ENCODE measurements at places on chromosomes 12 and 14.

DNA sequence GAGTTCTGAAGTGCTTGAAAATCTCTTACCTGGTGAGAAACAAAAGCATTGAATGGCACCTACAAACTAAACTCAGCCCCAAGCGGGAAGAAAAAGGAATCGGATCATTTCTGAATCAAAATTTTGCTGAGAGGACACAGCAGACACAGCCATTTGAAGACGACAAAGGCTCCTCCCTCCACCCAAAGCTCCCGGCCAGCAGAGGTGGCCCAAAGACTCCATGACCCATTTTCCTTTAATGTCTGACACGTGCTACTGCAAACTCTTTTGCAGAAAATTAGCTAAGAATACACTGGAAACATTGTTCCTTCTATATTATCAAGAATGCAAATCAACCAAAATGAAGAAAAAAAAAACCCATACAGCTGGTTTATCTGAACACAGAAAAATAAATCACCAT, 85.9 kb upstream of the FOXN3 start:
- no peak for DNase-seq

- DNase-seq: no peak
These were observed 217.8 kb downstream of the KITLG start for GRCh38 chr12:88362439-88362838.

DNA sequence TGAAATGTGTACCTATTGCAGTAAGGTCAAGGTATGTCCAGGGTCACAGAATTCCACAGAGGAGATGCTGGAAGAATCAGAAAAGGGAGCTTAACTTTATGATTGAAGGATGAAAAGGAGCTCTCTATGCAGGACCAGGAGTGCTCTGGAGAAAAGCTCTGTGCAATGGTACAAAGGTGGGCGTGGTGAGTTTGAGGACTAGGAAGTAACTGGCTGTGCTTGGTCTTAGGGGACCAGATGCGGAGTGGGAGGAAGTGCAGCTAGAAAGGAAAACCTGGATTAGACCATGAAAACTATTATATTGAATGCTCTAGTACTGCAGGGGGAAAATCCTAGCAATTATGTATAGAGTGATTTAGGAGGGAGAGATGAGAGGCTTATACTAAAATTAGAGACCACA, 56.8 kb downstream of the BTG1 start:
- DNase-seq: no peak

DNA sequence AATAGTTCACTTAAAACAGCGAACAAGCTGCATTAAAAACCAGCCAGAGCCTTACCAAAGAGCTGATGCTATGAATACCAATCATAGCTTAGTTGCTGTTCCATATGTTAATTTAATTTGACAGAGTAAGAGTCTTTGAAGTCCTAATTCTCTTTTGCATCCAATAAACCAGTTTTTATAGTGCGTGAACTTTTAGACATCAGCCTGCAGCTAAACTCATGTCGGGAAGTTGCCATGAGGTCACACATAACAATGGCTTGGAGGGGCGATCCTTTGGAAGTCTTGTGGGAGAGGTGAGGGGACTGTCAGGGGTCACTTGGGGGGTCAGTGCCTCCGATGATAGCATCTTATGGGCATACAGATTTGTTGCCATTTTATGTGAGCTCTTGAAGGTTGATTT, 81.7 kb downstream of the HMGA2 start:
- DNase-seq: no peak

DNA sequence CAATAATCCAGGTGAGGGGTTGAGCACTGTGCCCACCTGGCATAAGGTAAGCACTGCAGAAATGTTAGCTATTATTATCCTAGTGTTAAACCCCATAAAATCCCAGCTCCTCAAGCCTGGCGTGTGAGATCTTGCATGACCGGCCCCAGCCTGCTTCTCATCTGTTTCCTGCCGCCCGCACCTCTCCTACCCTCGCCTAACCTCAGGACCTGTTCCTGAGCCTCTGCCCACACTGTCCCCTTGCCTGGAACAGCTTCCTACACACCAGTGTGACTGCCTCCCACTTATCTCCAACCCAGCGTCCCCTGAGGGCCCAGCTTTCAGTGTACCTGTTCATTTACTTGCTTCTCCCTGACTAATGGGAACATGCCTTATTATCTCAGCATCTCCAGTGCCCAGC, 24.7 kb downstream of the ISCA2 start:
- DNase-seq: no peak

GRCh38 chr14:90660865-90661570, 155.2 kb downstream of the TTC7B start:
- DNase-seq: no peak

DNA sequence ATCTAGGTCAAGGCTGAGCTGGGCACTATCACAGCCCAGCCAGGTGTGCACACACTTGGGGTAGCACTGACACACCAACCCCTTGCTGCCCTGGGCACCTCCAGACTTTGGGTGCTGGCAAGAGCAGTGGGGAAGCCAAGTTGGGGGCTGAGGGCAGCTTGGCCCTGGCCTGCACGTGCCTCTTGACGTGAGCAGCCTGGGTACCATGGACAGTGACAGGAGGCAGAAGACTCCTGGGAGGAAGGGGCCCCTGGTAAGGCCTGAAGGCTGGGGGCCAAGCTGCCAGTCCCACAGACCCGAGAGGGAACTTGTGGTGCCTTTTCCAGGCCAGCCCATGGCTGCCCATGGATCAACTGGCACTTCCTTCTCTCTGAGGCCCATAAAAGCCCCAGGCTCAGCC, 124.1 kb upstream of the SFSWAP start:
- DNase-seq: no peak

GRCh38 chr12:49792976-49793580, 35.1 kb downstream of the NCKAP5L start:
- no peak for DNase-seq

- no peak for DNase-seq
These were observed 61.5 kb downstream of the IQSEC3 start for GRCh38 chr12:128079-128478.

GRCh38 chr12:24741216-24741615, 207.7 kb downstream of the BCAT1 start:
- no peak for DNase-seq

- no peak for DNase-seq
These were observed 22.8 kb downstream of the CEP170B start for GRCh38 chr14:104887623-104888488.

GRCh38 chr14:100450736-100451135, 127.6 kb downstream of the SLC25A47 start:
- no peak for DNase-seq

GRCh38 chr12:6052940-6053329, 71.5 kb downstream of the VWF start:
- no peak for DNase-seq

GRCh38 chr12:3632256-3632655, 120.7 kb downstream of the CRACR2A start:
- DNase-seq: no peak

DNA sequence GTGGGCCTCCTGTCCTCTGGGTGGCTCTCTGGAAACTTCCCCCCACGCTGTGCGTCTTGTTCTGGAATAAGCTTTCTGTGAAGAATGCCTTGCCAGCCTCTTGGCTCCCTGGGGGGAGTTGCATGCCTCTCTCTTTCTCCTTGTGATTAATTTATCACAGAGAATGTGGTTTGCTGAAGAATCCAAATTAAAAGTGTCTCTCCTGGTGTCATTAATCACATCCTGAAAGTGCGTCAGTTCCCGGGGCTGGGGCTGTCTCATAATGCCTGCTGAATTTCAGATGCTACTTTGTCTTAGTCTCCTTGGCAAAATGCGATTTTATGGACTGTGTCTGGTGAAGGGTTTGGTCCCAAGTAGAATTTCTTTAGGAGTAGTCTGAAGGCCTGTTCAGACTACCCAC, 787.7 kb upstream of the TMEM132C start:
- no peak for DNase-seq

DNA sequence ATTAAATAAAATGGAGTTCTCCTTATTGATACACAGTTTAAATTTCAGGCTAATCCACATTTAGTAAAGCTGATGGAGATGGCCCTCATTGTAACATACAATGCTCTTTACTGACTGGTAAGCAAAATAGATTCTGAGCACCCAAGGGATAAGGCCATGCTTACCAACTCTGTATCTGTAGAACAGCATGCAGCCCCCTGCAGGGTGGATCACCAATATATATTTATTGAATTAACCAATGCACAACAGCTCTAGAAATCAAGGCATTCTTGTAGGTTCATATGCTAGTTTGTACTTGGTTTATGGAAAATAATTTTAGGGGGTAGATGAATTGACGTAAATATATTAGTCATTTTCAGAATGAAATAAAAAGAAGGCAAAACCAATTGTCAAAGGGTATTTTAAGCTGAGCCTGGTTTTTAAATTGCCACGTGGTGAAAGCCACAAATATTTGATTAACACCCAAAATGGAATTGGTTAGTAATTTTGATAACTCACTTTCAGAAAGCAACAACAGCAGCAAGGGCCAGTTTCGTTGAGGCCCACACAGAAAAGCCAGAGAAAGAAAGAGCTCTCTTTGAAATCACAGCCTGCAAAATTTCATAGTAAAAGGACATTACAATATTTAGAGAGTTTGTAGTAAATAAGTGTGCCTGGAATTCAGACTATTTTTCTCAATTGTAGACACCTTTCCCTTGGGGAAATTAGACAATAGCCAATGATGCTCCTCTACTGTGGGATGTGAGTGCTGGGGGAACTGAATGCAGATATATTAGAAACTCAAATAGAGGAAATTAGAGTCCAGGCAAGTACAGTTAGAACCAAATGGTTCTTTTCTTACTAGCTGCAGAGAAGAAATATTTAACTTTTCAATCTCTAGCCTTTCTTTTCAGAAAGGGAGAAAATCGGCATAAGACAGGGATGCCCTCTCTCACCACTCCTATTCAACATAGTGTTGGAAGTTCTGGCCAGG, 216.2 kb upstream of the ABCD2 start:
- DNase-seq: no peak

DNA sequence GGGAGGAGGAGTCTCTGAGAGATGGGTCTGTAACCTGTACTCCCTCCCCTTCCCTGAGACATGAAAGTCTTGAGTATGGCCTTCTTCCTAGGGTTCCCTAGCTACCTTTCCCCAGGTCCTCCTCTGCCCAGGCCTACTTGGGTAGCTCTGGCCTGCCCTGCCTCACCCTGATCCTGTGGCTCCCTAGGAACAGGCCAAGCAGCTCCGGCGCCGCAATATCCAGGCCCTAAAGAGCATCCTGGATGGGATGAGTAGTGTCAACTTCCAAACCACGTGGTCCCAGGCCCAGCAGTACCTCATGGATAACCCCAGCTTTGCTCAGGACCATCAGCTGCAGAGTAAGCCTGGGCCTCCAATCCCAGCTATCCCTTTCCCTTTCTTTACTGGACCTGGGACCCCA, 12.3 kb downstream of the PRPF40B start:
- DNase-seq: no peak

GRCh38 chr12:49946497-49946896, 4.0 kb upstream of the AQP2 start:
- no peak for DNase-seq

- no peak for DNase-seq
These were observed 279.5 kb downstream of the DPF3 start for GRCh38 chr14:72614365-72614764.

DNA sequence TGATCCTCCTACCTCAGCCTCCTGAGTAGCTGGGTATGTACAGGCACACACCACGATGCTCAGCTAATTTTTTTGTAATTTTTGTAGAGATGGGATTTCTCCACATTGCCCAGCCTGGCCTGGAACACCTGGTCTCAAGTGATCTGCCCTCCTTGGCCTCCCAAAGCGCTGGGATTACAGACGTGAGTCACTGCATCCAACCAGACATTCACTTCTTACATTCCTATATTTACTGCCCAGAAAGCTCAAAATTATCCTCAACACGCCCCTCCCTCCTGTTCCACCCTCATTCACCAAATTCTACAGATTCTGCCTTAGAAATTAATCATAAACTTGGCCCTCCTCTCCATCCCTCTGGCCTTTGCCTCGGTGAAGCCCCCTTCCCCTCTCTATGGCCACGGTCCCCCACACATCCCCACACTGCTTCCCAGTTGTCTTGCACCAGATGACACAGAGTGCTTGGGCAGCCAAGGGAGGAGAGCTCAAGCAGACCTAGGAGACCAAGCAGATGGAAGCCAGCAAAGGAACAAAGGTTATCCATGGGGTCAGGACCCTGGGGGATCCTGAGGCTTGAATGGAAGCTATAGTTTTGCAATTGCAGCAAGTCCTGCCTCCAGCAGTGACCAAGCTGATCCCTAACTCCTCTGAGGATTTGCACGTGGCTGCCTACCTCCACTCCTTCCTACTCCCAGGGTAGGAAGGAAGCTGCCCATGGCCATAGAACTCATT, 213.2 kb upstream of the FOXN3 start:
- DNase-seq: no peak

DNA sequence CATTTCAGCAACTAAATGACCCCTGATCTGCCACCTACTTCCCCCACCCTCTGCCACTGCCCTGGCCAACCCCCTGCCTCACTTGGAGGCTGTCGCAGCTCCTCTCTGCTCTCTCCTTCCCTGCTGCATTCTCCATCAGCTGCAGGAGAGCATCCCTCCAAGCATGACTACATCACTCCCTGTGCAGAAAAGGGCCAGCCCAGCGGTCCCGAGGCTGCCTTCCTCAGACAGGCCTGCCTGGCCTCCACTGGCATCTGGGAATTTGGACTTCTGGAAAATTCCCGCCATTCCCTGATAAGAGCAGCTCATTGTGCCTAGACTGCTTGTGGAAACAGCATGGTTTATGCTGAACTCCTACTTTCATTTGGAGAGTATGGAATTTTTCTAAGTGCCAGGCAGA, 12.7 kb downstream of the HVCN1 start:
- DNase-seq: no peak

DNA sequence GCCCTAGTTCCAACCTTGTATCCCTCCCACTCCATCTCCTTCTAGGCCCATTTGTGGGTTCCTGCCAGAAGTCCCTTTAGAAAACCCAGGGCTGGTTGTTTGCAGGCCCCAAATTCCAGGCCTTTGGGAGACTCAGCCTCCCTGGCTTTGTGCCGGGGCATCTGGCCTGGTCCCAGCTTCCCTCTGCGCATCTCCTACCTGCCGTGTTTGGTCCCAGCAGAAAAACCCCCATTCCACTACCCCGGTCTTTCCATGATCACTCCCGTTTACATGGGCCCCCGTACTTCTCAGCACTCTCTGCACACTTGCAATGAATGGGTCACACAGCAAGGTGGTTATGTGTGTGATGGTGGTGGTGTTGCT, 15.3 kb downstream of the KMT5A start:
- DNase-seq: no peak

GRCh38 chr12:110744601-110745264, 2.0 kb upstream of the PPP1CC start:
- DNase-seq: no peak

DNA sequence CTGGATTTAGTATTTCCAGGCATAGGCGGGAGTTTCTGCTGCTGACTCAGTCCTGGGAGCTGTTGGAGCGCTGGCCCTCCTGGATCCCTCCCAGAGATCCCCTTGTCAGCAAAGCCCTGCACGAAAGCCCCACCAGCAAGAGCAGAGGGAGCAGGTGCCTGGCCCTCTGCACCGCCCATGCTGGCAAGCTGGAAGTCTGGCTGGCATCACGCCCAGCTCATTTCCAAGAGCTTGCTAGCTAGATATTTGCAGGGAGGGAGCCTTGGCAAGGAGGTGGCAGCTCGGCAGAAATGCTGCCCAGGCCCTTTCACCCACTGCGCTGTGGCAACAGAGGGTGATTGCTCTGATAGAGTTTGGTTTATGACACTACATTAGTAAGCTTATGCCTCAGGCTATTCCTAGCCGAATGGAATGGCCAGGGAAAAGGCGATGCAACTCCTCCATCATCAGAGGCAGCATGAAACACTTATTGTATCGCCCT, 193.9 kb downstream of the EMP1 start:
- no peak for DNase-seq
